NCI-H446 (cell line): ENCODE measurements at places on chromosomes 2 and 18.

DNA sequence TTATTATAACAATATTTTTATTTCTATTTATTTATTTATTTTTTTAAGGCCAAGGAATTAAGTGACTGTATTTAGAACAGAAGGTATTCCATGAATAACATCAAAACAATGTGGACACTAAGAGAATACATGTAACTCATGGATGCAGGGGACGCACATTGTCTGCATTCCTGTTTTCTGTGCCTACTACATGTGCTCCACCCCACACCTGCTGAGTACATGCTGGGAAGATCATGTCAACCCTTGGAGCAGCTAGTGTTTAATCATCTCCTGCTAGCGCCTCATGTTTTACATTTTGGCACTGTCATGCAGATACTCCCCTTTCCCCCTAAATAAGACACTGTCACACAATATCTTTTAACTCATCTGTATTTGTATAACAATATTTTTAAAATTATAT is 29.3 kb downstream of the DPYSL5 start:
- no peak for DNase-seq

DNA sequence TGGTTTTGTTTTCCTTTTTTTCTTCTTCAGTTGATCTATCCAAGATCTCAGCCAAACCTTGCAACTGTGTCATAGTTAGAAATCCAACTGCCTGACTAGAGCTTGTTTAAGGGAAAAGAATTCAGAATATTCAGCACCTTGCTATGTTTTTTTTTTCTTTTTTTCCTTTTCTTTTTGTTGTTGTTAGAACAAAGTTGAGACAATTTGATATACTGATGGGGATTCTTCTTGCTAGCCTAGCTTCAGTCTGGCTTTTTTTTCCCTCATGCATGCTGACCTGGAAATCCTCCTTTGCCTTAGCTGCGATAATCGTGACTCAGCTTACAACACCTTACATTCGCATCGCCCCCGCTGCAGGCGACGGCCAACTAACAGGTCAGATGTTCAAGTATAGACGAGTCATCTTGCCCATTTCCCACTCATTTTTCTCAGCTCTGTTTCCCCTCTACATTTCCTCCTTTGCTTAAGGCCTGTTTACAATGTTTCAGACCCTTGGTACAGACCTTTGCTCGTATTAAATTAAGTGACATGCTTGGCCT is 487.2 kb upstream of the RAB12 start:
- DNase-seq, result no peak

GRCh38 chr2:27150639-27151230 is 1.9 kb downstream of the TCF23 start:
- DNase-seq, result no peak

DNA sequence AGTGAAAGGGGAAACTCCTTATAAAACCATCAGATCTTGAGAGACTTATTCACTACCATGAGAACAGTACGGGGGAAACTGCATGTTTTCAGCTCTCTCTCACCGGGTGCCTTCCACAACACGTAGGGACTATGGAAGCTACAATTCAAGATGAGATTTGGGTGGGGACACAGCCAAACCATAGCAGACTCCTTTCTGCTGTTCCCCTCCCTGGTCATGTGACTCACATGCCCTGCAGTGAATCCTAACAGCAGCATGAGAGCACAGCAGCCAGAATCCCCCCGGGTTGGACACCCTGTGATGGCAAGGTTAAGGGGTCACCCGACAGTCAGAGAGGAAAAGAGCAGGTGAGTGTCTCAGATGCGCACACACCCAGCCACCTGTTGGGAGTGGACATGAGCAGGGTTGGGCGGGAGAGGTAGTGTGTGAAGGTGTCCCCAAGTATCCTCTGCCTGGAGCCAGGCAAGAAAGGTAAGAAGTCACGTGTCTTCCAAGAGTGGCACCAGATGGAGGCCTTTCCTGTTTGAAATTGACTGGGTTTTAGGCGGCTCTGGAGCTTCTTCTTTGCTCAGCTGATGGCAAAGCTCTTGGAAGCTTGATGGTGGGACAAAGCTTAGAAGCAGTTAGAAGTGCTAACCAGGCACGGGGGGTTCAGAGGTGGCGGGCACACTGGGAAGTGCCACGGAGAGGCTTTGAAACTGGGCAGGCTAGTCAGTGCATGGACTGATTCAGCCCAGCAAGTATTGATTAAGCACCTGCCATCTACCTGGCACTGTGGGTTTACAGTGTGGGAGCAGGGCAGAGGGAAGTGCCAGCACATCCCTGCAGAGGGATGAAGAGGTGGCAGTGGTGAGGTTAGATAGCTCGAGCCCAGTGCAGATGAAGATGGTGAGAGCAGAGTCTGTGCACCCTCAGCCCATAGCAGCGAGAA is 68.7 kb downstream of the RHOB start:
- no peak for DNase-seq

- no peak for DNase-seq
Observed at GRCh38 chr2:96326990-96327820, 2.1 kb downstream of the ITPRIPL1 start.
